T-helper 17 cell (primary cell): ENCODE measurements at places on chromosomes 3 and 15.
A peak's percentile ranks its signal among the peaks of the same experiment; 100 is the strongest.

DNA sequence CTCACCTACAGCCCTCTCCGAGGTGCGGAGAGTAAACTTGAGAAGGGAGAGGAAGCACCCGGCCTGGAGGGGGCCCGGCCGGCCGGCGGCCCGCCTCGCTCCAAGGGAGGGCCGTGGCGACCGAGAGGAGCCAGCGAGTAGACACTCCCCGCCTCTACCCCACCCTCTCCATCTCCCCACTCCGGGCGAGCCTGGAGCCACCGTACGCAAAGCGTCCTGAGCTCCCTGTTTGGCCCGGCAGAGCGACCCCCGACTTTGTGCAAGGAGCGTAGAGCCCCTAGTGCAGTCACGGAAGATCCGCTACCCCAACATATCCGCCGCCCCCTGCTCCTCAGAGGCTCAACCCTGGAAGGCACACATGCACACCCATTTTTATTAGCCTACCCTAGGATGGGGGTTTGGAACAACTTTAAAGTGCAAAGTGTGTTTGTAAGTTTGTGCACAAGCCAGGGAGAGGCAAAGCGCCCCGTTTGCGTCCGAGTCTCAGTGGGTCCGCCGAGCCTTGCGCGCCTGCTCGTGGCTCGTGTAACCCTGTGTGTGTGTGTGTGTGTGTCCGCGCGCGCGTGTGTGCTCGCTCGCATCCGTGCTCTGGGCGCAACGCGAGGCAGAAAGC lies 508 bp upstream of the SMAD6 start:
- no peak for DNase-seq
- no peak overlapping the region for H3K27ac ChIP-seq
- peaks cover 32% of the 10 kb centered on the region for H3K27me3 ChIP-seq
- peaks cover 2% of the 10 kb centered on the region for H3K36me3 ChIP-seq
- H3K4me1 ChIP-seq: peaks cover 13% of the 10 kb centered on the region

DNA sequence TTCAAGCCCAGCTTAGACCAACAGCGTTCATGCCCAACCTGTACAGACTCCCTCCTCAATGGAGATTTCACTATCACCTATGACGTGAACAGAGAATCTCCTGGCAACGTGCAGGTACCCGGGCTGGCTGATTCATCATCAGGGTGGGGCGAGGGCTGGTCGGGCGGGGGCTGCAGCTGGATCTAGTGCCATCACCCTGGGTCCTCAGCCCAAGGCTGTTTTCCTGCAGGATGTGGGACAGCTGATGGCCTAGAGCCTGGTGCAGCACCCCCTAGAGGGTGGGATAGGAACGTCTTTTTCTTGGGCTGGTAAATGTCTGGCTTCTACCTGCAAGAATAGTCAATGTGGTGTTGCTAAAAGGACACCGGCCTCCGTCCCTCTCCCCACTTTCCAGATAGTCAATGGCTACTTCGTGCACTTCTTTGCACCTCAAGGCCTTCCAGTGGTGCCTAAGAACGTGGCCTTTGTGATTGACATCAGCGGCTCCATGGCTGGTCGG lies 4.4 kb downstream of the ITIH3 start:
- DNase-seq: no peak
- no peak overlapping the region for H3K27ac ChIP-seq
- peaks cover 7% of the 10 kb centered on the region for H3K27me3 ChIP-seq
- peaks cover 4% of the 10 kb centered on the region for H3K4me1 ChIP-seq

- H3K4me1 ChIP-seq: peaks cover 9% of the 10 kb centered on the region
- DNase-seq: no peak
- no peaks in the 10 kb centered on the region for H3K27me3 ChIP-seq
- H3K27ac ChIP-seq: peak overlapping the region; percentile 60
Measured at GRCh38 chr15:40909662-40910630, 15.7 kb downstream of the VPS18 start.

DNA sequence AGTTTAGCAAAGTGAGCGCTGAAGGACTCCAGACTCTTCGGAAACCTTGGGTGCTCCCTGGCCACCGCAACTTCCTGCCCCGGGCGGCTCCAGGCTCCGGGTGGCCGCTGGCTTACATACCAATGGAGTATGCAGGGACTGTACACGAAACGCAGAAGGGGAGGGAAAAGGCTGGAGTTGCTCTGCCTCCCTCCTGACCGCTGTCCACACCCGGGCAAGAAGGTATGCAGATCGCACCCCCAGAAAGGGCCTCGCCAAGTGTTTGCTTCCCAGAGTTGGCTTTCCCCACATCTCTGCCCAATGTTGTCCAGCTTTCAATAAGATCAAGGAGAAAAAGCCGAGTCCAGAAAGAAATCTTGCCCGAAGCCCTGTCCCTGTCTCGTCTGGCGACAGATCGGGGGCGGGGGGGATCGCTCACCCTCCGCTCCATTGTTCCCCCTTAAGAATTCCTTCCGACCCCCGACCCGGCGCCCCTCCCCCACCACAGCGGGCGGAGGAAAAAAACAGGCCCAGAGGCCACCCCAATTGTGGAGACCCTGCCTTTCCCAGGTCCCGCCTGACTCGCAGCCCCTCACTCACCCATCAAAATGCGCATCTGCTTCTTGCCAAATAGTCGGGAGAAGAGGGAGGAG lies 533 bp downstream of the ARF4 start:
- no peaks in the 10 kb centered on the region for H3K27me3 ChIP-seq
- peak; percentile 50 for DNase-seq
- H3K36me3 ChIP-seq: peaks cover 2% of the 10 kb centered on the region
- peak overlapping the region; percentile 99 for H3K27ac ChIP-seq

GRCh38 chr3:123148772-123149171 lies 53.0 kb upstream of the SEC22A start:
- H3K27me3 ChIP-seq: no peaks in the 10 kb centered on the region
- peaks cover 2% of the 10 kb centered on the region for H3K4me1 ChIP-seq
- peaks cover 5% of the 10 kb centered on the region for H3K36me3 ChIP-seq
- peak overlapping the region; percentile 34 for H3K27ac ChIP-seq
- no peak overlapping the region for H3K4me3 ChIP-seq

- peaks cover 3% of the 10 kb centered on the region for H3K36me3 ChIP-seq
- H3K27ac ChIP-seq: no peak overlapping the region
- no peaks in the 10 kb centered on the region for H3K4me1 ChIP-seq
- no peak for DNase-seq
- H3K4me3 ChIP-seq: no peak overlapping the region
Measured at GRCh38 chr15:75140080-75140879, 61.4 kb upstream of the C15orf39 start.

- H3K27ac ChIP-seq: no peak overlapping the region
- H3K36me3 ChIP-seq: peaks cover 3% of the 10 kb centered on the region
- no peak for DNase-seq
- peaks cover 6% of the 10 kb centered on the region for H3K4me1 ChIP-seq
Measured at GRCh38 chr3:184524981-184525336, 36.6 kb upstream of the EPHB3 start.

GRCh38 chr3:156957715-156958114 lies 131.6 kb downstream of the LEKR1 start:
- no peak overlapping the region for H3K4me3 ChIP-seq
- no peak overlapping the region for H3K27ac ChIP-seq
- peaks cover 12% of the 10 kb centered on the region for H3K27me3 ChIP-seq
- H3K36me3 ChIP-seq: no peaks in the 10 kb centered on the region

- no peak overlapping the region for H3K4me3 ChIP-seq
- H3K27me3 ChIP-seq: no peaks in the 10 kb centered on the region
- H3K4me1 ChIP-seq: peaks cover 34% of the 10 kb centered on the region
- peaks cover 4% of the 10 kb centered on the region for H3K36me3 ChIP-seq
- no peak for DNase-seq
Measured at GRCh38 chr3:19967812-19968211, 20.9 kb downstream of the RAB5A start.

DNA sequence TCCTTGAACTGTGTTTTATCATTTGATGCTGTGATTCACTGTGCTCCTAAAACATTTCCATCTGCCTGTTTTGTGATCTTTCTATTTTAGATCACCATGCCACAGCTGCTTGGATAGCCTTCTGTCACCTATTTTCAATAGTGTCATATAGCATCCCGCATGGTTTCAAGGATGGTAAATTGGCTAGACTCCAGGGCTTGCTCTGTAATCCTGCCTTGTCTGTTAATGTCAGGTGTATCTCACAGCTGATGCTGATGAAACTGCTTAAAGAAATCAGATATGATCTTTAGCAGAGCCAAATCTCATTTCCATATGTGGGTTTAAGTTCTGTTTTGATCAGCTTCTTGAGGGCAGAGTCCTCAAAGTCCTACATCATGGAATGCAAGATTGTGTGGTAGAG lies 182.2 kb downstream of the UBE2E2 start:
- no peak for DNase-seq
- H3K27me3 ChIP-seq: peaks cover under 1% of the 10 kb centered on the region
- no peak overlapping the region for H3K27ac ChIP-seq
- no peak overlapping the region for H3K4me3 ChIP-seq

- no peak overlapping the region for H3K27ac ChIP-seq
- no peaks in the 10 kb centered on the region for H3K4me1 ChIP-seq
- DNase-seq: no peak
- no peak overlapping the region for H3K4me3 ChIP-seq
- H3K27me3 ChIP-seq: no peaks in the 10 kb centered on the region
Measured at GRCh38 chr3:23629181-23629894, 176.4 kb upstream of the UBE2E1 start.

GRCh38 chr3:126562737-126563276 lies 4.1 kb upstream of the C3orf22 start:
- H3K36me3 ChIP-seq: no peaks in the 10 kb centered on the region
- peaks cover 27% of the 10 kb centered on the region for H3K27me3 ChIP-seq
- H3K4me3 ChIP-seq: no peak overlapping the region

GRCh38 chr3:46936733-46937250 lies 39.8 kb downstream of the CCDC12 start:
- H3K27me3 ChIP-seq: no peaks in the 10 kb centered on the region
- no peak overlapping the region for H3K27ac ChIP-seq
- H3K4me1 ChIP-seq: peaks cover 49% of the 10 kb centered on the region
- H3K36me3 ChIP-seq: peaks cover 10% of the 10 kb centered on the region
- no peak for DNase-seq

- H3K36me3 ChIP-seq: peaks cover 5% of the 10 kb centered on the region
- no peaks in the 10 kb centered on the region for H3K27me3 ChIP-seq
- no peak overlapping the region for H3K27ac ChIP-seq
Measured at GRCh38 chr3:111151438-111151837, 79.8 kb downstream of the NECTIN3 start.

DNA sequence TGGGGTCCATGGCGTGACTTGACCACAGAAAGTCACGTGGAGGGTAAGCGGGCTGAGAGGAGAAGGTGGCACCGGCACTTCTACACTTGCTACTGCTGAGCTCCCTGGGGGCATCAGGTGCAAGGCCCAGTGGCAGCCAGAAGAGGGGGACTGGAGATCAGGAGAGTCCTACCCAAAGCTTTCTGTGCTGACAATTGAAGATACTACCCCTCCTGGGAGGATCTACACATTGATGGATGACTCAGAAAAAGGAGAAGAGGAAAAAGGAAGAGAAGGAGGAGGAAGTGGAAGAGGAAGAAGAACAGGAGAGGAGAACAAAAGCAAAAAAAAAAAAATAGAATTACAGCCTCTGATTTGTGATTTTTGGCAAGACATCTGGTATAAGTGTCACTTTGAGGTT lies 41.2 kb downstream of the MYO5C start:
- DNase-seq: no peak
- peak overlapping the region; percentile 94 for H3K27ac ChIP-seq
- H3K4me3 ChIP-seq: no peak overlapping the region
- H3K27me3 ChIP-seq: no peaks in the 10 kb centered on the region
- no peaks in the 10 kb centered on the region for H3K36me3 ChIP-seq

DNA sequence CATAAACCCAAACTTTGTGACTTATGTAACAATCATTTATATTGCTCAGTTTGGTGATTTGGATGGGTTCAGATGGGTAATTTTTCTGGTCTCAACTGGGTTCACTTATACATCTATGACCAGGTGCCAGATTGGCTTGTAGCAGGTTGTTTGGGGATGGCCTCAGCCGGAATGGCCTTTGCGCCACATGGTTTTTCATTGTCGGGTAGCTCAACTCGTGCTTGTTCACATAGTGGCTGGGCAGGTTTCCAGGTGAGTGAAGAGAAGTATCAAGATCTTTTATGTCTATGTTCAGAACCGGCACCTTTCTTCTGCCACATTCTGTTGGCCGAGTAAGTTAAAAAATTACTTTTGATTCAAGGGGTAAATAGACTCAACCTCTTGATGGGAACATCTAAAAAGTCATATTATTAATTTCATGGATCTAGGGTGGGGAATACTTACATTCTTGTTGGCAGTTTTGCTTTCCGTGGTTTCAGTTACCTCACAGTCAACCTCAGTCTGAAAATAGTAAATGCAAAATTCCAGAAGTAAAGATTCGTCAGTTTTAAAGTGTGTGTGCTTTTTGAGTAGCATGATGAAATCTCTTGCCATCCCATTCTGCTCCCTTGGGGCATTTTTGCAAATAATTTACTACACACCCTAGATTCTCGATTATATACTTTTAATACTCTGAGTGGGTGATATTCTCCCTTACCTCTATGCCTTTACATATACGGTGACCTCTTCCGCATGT lies 745.7 kb upstream of the CCDC54 start:
- no peak overlapping the region for H3K27ac ChIP-seq
- H3K4me1 ChIP-seq: no peaks in the 10 kb centered on the region
- no peak for DNase-seq
- no peaks in the 10 kb centered on the region for H3K27me3 ChIP-seq

DNA sequence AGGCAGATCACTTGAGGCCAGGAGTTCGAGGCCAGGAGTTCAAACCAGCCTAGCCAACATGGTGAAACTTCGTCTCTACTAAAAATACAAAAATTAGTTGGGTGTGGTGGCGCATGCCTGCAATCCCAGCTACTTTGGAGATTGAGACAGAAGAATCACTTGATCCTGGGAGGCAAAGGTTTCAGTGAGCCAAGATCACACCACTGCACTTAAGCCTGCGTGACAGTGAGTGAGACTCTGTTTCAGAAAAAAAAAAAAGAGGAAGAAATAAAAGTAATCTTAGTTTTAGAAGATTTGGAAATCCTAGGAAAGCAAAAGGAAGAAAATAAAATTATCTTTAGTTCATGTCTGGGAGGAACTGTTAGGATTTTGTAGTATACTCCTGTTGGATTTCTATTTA lies 77.2 kb downstream of the IL12A start:
- H3K4me3 ChIP-seq: no peak overlapping the region
- H3K4me1 ChIP-seq: peaks cover 2% of the 10 kb centered on the region
- peaks cover 18% of the 10 kb centered on the region for H3K27me3 ChIP-seq
- H3K36me3 ChIP-seq: no peaks in the 10 kb centered on the region
- no peak for DNase-seq

DNA sequence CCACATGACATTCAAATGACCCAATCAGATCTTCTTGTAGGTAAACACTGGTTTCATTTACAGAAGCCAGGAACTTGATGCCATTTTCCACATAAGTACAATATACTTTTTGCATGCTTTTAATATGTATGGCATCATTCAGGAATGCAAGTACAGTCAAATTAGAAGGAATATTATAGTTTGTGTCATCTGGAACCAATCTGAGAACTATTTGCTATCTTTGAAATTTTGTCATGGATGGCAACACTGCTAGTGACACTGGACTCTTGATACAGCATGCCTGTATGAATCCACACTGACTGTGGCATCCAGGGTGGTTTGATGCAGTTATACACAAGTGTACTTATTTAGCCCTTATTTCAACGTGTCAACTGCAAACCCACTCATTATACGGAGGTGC lies 141.6 kb downstream of the EBLN2 start:
- no peaks in the 10 kb centered on the region for H3K4me1 ChIP-seq
- H3K4me3 ChIP-seq: no peak overlapping the region
- H3K27me3 ChIP-seq: peaks cover 25% of the 10 kb centered on the region
- H3K36me3 ChIP-seq: no peaks in the 10 kb centered on the region
- H3K27ac ChIP-seq: no peak overlapping the region
- DNase-seq: no peak

- H3K27ac ChIP-seq: peak overlapping the region; percentile 97
- peaks cover 26% of the 10 kb centered on the region for H3K4me1 ChIP-seq
- H3K27me3 ChIP-seq: no peaks in the 10 kb centered on the region
- H3K36me3 ChIP-seq: no peaks in the 10 kb centered on the region
Measured at GRCh38 chr15:78437107-78437761, 782 bp upstream of the IREB2 start.
